ENCODE measurements at places on chromosomes 7 and 10.

DNA sequence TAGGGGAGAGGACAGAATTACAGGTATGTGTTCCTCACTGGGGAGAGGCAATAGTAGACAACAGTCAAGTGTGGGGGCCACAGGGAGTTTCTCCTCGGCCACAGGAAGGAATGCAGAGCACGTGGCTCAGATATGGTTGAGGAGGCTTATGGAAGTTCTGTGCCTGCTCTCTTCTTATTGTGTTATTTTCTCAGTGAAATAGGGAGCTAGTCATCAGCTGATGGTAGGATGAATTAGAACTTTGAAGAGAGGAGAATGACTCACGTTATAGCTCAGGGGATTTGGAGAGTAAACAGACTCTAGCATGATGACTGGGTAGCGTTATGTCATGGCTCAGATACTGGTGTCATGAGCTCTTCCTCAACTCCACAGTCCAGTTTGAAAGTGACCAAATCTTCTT is 308.3 kb upstream of the IGFBP3 start:
- DNase-seq, result no peak

GRCh38 chr7:109343678-109344077 is 774.0 kb downstream of the DNAJB9 start:
- no peak for DNase-seq

DNA sequence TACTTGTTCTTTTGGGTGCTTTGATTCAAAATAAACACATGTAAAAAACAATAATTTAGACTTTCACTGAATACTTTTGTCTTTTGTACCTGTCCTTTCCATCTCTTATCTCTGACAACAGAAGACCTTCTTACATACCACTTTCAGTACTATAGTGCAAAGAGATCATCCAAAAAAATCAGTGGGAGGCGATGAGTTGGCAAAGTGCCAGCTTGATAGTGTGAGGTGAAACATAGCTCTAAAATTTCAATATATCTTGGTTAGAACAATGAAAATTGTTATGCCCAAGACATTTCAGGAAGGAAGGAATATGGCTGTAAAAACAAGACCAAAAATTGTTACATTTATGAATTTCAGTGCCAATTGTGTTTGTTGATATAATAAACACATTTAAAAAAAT is 390.2 kb upstream of the COBL start:
- no peak for DNase-seq

DNA sequence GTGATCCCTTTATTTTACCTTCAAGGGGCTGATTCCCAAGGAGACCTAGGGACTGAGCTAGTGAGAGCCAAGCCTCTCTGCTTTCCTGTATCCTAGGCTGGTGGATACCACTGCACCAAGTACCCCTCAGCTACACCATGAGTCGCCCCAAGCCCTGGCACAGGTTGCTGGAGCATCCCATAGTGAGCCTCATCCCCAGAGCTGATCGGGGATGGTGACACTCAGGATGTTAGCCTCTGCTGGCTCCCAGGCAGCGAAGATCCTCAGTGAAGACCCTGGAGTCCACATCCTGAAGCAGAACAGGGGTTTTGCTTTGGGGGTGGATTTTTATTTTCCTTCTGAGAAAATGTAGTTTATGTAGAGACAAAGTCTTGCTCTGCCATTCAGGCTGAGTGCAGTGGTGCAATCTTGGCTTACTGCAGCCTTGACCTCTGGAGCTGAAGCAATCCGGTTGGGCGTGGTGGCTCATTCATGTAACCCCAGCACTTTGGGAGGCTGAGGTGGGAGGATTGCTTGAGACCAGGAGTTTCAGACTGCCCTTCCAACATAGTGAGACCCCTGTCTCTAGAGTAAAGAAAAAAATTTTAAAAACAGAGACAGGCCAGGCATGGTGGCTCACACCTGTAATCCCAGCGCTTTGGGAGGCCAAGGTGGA is 12.5 kb upstream of the ZNF212 start:
- no peak for DNase-seq

- no peak for DNase-seq
Measured at GRCh38 chr7:129525225-129525862, 23.0 kb downstream of the SMKR1 start.

DNA sequence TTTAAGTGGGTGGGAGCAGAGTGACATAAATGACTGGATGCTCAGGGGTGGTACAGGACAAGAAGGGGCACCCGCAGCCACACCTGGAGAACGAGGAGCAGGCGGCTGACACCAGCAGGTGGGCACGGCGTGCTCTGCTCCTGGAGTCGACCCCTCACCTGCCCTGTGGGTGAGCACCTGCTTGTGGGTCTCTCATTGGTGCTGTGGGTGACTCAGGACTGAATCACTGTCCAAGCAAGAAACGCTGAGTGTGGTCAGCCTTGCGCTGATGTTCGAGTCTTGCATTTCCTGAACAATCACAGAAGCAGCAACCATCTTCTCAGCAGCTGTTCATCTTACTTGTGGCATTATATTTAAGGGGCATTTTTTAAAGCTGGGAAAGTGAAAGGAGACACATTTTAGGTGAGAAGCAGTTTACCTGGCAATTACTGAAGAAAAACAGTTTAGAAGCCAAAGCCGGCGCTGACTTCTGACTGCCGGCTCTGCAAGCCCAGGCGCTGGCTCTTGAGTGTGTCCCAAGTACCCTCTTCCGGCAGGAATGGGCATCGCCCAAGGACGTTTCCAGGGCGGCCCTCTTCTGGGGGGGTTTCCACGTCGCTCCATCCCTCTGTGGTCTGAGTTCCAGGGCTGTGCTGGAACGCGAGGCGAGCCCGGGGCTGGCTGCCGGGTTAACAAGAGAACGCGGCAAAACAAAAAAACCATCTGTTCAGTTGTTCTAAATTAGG is 145.2 kb upstream of the PFKP start:
- no peak for DNase-seq

- DNase-seq, result no peak
Measured at GRCh38 chr7:48182718-48183369, 11.6 kb downstream of the ABCA13 start.

- DNase-seq, result no peak
Measured at GRCh38 chr7:45582136-45582749, 8.1 kb downstream of the ADCY1 start.

DNA sequence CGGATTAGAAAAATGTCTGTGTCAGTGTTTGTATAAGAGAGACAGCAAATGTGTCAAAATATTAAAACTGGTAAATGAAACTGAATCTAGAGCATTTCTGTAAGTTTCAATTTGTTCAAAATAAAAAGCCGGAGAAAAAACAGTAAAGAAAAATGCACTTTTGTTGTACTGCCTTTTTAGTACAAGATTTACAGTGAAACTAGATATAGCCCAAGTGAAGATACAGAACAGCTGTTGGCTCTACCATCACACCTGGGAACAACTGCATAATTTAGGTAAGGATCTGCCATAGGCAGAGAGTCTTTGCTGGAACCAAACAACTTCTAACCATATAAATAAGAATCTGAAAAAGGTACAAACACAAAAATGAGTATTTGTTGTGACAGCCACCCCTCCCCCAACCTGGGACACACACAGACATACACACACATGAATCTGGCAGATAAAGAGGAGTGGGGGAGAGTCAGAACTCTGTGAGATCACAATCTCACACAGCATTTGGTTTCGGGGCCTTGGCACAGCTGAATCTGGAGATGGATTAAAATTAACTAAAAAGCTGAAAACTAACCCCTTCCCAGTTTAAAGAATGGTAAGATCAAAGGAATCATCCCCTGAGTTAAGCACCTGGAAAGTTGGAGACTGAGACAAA is 54.8 kb downstream of the DPY19L1 start:
- DNase-seq, result no peak

DNA sequence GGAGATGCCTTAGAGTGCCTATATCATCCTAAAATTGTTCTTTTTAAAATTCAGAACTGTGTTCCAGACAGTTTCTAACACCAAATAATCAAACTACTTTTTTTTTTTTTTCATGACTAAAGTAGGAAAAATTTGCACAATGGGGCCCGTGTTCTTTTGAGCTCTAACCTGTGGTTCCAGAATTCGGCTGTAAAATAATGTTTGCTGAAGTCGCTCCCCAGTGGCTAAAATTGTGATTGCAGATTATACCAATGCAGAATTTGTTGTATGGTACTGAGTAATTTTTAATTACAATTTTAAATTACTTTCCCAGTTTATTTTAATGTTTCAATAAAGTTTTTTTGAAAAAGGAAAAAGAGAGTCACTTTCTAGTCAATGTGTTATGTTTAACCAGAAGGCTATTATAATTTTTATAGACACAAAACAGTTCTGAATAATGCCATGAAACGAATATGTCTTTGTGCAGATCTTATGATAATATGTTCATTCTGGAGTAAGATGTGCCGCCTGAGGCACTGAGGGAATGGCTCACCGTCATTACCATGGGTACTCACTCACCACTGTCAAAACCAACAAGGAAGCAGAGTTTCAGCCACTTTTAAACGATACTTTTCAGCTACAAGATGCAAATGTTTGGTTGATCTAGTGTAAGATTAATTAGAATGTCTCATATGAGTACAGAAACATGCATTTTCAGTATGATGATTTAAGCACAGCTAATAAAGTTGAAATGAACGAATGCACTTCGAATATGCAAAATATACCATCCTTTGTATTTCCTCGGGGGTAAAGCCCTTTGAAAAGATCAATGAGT is 173.6 kb downstream of the PRKCQ start:
- DNase-seq, result no peak

DNA sequence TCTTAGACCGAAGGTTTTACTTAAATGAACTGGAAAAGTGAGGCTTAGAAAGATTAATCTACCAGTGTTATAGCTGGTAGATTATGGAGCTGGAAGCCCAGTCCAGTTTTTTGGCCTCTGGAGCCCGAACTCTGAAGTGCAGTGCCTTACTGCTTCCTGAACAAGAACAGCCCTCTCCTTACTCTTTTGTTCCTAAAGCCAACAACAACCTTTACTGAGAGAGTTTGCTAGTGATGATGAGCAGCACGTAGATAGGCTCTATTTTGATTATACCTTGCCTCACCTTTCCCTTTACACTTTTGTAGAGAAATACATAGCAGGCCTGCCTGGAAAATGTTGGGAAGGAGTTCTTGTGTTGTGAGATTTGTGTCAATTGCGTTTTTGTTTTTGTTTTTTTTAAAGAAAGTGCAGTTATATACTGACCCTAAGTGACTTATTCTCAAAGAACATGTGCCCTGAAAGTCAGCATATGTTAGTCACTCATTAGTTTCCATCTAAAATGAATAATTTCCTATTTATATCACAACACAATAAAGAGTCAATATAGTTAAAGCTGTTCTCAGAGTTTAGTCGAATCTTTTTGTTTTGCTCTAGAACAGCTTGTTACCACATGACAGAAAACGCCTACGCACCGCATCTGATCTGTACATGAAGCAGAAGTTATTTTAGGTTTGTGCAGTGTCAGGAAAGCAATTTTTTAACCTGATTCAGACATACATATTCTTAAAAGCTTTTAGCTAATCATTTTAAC is 33.0 kb downstream of the PLEKHA1 start:
- DNase-seq, result no peak

GRCh38 chr10:95035332-95036295 is 33.7 kb downstream of the CYP2C8 start:
- DNase-seq, result no peak

- DNase-seq, result no peak
Measured at GRCh38 chr10:71663311-71663710, 56.3 kb downstream of the C10orf105 start.

GRCh38 chr10:97243836-97244235 is 48.6 kb downstream of the ARHGAP19 start:
- DNase-seq, result no peak

DNA sequence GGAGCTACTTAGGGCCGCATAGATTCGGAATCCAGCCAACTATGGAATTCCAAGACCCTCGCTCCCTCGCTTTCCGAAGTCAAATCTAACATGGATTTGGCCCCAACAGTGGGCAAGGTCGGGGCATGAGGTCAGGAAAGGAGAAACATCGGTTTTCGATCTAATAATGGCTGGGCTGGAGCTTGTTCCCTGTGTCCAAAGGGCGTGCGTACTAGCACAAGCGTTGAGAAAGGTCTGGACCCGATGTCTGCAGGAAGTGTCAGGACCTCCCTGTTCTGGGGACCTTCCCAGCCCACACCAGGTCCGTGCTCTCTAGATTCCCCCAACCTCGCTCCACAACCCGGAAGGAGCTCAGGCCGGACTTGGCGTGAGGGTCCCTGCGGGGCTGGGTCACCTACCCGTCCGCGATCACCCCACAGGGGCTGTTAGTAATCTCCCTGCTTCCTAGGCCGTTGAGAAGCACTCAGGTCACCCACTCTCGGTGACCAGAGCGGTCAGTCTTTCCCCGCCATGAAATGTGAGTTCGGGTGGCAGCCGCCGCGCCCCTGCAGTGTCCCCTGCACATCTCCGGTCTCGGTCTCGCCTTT is 4.8 kb downstream of the FEZF1 start:
- no peak for DNase-seq

GRCh38 chr7:158262284-158263109 is 325.1 kb downstream of the PTPRN2 start:
- DNase-seq, result no peak

GRCh38 chr7:94042381-94042780 is 38.2 kb upstream of the BET1 start:
- DNase-seq, result no peak

Measured in breast epithelium (tissue), 4 donors.